CD4-positive, alpha-beta T cell treated with Interleukin-6 at 100 ng/mL for 8 hours (primary cell): ENCODE measurements at places on chromosomes 2 and 18.

DNA sequence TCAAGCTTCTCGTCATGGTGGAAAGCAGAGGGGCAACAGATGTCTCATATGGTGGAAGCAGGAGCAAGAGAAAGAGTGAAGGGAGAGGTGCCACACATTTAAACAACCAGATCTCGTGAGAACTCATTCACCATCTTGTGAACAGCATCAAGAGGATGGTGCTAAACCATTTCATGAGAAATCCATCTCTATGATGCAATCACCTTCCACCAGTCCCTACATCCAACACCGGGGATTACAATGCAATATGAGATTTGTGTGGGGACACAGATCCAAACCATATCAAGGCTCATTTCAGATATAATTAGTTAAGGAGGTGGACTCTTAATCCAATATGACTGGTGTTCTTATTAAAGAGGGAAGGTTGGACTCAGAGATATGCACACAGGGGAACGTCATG lies 272.8 kb downstream of the KCNS3 start:
- no peak for DNase-seq

DNA sequence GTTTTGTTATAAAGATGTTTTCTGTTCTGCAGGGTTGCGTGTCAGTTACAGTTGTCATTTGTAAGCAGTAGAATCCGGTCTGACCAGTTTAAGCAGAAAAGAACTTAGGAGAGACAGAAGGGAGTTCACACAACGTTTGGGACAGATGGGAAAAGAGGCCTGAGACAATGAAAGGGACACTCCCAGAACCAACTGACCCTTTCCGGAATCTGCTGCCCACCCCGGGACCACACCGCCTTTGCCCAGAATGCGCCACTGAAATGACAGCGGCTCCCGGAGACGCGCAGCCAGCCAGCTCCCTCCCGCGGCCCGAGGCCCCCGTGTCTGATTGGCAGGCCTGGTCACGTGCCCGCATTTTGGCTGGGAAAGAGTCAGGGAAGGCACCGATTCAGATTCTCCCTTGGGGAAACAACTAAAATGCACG lies 244.6 kb downstream of the BCL2 start:
- peak; percentile 39 for DNase-seq

DNA sequence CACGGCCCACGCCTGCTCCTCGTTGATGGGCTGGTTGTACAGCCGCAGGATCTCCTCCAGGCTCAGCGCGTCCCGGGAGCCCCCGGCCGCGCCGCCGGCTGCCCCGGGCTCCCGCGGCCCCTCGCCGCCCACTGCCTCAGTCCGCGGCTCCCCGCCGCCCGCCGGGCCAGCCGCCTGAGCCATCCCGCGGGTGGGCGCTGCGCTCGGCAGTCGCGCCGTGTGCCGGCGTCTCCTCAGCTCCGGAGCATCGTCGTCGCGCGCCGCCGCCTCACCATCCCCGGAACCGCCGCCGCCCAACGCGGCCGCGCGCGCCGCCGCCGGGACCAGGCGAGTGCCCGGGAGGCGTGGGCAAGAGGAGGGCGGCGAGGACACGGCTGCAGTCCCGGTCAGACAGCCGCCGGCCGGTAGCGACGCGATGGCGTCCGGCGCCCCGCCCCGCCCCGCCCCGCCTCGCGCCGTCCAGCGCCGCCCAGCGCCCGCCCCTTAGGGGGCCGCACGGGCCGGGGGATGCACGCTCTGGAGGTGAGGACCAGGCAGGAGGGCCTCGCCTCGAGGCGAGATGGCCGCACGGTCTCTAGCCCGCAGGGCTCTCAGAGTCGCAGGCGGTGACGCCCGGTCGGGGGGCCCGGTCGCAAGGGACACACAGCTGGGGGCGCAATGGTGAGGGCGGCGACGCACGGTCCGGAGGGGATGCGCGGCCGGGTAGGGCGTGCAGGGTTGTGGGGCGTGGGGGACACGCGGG lies at the start of gene SPIRE1:
Gene SPIRE1, minus strand, starts transcription at position 424 of the 742 bp plus-strand sequence. Its CDS starts 241 bp downstream, at position 183.
- DNase-seq, result peak; percentile 26

DNA sequence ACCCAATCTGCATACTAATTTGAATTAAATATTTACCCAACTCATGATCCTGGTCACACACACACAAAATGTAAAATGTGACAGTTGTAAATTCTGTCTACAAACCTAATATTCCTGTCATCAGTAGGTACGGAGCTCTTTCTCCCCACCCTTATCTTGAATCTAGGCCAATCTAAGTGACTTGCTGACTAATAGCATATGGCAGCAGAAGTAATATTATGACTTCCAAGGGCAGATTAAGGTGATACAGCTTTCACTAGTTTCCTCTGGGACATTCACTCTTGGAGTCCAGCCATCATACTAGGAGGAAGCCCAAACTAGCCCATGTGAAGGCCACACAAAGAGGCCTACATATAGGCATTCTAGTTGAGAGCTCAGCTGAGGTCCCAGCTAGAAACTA lies 89.4 kb downstream of the TMEM131 start:
- DNase-seq, result no peak

GRCh38 chr2:26503231-26503880 lies 25.4 kb upstream of the OTOF start:
- DNase-seq, result peak; percentile 71

DNA sequence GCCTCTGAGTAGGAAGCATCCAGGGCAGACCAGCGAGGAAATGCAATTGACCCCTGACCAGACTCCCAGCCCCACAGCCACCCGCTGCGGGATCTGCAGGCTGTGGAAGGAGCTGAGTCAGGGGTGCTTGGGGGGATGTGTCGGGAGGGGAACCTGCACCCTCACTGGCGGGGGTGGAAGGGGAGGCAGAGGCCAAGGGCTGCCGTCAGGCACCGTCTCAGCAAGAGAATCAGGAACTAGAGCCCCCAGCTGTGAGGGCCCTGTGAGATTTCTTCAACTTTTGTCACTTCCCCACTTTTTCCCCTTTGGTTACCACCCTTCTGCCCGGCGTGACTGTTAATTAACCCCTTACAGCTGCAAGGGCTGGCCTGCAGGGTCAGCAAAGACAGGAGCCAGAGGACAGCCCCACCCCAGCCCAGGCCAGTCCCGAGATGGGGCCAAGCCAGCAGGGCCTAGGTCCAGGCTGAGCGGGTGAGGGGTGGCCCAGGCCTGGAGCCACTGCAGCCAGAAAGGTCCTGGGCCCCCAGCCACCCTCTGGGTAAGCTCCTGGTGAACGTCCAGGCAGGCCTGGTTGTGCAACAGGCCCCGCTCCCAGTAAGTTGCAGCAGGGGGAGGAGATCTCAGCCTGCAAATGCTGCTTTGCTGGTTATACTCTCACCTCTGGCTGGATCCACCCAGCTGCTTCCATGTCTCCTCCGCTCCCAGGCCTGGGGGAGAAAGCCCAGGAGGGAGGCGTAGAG lies 147.0 kb upstream of the ID2 start:
- DNase-seq, result no peak

DNA sequence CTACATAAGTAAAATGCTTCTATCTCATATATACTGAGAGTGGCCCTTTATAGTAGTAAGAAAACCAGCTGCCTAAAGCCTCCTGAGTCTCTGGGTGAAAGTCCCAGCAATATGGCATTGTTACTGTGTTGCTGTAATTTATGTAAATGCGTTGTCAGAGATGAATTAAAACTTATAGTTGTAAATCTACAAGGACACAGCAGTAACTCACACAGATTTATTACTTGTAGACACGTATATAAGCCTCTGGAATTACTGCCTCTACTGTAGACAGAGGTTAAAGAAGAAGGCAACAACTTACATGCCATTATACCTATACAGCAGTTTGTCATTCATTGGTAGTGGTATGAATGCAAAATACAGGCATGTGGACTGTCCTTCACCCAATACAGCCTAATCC lies 169.1 kb upstream of the BOD1L2 start:
- no peak for DNase-seq

DNA sequence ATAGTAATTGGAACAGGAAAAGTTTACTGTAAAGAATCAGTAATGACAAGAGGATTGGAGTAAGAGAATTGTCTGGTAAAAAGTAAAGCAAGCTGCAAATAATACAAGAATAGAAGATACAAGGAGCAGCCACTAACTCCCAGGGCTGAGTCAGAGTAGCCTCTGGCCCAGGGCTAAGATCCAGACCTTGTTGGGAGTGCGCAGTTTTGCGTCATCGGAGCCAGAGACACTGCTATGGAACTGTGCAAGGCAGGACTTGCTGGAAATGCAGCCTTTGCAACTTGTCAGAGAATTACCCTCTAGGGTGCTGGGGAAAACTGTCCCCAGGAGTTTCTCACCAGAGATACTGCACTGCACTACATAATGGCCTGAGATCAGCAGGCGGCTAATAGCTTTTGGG lies 135.2 kb downstream of the NYAP2 start:
- no peak for DNase-seq

GRCh38 chr2:128401680-128402079 lies 83.0 kb upstream of the HS6ST1 start:
- DNase-seq, result no peak

- DNase-seq, result no peak
These were observed 54.6 kb upstream of the ACVR1 start for GRCh38 chr2:157930728-157931127.

DNA sequence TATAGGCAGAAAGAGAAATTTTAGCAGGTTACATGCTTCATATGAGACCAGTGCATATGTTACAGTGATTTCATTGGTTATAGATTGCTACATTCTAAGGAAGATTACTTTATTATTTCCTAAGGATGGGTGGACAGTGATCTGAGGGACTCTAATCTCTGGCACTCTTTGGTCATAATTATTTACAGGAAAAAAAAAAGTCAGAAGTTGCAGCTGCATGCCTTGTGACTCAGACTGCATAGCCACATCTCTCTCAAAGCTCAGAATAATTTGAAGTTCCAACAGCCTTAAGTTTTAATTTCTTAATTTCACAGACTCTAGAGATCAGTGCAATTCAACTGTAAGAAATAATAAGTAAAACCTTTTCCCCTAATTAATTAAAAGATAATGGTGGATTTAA lies 27.1 kb upstream of the BARD1 start:
- DNase-seq, result no peak

GRCh38 chr2:16657671-16658070 lies 8.0 kb downstream of the CYRIA start:
- no peak for DNase-seq

DNA sequence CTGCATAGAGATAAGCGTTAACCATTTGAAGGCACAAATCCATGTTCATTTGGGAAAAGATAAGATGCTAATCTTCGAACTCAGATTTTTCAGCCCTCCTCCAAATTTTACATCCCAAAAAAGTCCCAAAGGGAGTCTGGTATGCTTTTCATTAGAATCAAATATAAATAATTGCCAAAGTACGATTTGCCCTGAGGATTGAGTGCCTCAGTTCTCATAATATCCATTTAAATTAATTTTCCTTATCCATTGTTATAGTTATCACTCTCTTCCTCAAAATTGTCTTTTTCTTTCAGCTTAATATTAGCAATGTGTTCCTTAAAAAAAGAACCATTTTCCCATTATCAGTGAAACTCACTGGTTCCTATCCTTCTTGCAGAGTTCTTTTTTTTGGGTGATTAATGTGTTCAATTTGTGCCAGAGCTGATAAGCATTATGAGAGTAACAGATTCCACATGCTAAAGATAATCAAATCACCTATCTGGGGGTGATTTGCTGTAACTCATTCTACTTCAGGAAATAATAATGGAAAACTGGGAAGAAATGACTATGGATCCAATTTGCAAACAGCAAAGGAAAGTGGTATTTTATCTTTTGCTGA lies 686 bp downstream of the HNMT start:
- DNase-seq, result no peak

DNA sequence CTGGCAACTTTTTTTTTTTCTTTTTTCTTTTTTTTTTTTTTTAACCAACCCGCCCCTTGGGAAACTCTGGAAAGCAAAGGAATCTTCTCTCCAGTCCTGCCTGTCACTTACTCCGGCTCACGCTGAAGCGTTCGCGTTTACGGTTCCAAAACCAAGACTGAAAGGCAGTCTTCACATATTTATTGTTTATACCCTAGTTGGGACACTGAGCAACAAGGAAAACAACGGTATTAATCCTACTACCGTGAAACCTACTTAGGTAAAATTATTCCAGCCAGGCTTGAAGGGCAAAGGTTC lies 125.4 kb downstream of the OSBPL1A start:
- DNase-seq, result no peak

- DNase-seq, result no peak
These were observed 33.2 kb downstream of the ITGAV start for GRCh38 chr2:186623084-186623483.

GRCh38 chr18:63575681-63576080 lies 11.5 kb upstream of the SERPINB13 start:
- DNase-seq, result no peak

DNA sequence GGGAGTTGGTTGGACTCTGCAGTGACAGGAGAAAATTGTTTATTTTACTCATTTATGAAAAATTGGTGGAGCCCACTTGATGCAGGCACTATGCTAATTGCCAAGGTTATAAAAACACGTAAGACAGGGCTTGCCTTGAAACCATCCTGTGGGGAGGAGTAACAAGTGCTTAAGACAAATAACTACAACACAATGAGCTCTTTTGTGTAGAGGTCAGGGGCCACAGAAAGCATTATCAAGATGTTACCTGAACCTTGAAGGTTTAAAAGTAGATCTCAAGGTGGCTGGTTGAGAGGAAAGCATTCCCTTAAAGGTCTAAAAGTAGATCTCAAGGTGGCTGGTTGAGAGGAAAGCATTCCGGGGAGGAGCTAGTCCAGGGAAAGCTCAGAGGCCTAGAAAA lies 381.8 kb upstream of the POU3F3 start:
- DNase-seq, result no peak
